ENCODE measurements at places on chromosomes 7 and 10.

DNA sequence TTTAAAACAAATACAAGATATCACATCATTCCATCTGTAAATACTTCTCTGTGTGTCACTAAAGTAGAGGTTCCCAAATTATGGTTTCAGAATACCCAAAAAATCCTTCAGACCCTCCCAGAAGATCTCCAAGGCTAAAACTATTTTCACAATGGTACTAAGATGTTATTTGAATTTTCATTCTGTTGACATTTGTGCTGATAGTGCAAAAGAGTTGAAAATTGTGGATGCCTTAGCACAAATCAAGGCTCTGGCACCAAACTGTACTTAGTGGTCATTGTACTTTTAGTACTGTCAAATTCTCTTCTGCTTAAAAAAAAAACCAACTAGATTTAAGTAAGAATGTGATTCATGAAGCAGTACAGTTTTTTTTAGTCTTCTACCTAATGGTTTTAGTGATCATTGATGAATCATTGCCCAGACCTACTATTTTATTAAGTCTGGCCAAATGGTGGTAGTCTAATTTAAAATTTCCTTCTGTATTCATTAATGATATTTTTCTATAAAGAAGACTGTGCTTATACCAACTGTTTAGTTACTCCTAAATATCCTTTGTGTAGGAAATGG, 50.5 kb downstream of the TPST1 start:
- DNase-seq, result no peak

GRCh38 chr7:43572516-43573049, 10.3 kb upstream of the STK17A start:
- DNase-seq, result no peak

DNA sequence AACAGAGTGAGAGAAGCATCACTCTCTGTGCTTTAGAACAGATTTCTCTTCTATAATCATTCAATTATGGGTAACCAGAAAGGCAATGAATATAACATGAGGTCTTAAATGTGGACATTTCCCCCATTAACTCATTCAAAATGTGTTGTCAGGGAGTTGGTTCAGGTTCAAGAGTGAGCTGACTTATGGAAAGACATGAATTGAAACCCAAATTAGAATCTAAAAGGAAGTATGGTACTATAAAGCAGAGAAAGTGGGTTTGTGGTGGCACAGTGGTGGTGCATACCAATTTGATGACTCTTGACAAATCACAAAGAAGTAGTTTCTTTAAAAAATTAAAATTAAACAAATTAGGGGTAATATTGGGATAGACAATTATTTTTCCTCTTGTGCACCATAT, 114.6 kb upstream of the MEOX2 start:
- DNase-seq, result no peak

GRCh38 chr7:69630292-69630691, 32.0 kb downstream of the AUTS2 start:
- DNase-seq, result no peak

- no peak for DNase-seq
Measured at GRCh38 chr10:22570733-22571430, 143.5 kb downstream of the PIP4K2A start.

GRCh38 chr7:41416208-41416595, 286.7 kb downstream of the INHBA start:
- DNase-seq, result no peak

Measured in psoas muscle (tissue), 8 donors.